Fibroblast of skin of left quadriceps (primary cell): ENCODE measurements at places on chromosomes 3 and 15.
A peak's percentile ranks its signal among the peaks of the same experiment; 100 is the strongest.

DNA sequence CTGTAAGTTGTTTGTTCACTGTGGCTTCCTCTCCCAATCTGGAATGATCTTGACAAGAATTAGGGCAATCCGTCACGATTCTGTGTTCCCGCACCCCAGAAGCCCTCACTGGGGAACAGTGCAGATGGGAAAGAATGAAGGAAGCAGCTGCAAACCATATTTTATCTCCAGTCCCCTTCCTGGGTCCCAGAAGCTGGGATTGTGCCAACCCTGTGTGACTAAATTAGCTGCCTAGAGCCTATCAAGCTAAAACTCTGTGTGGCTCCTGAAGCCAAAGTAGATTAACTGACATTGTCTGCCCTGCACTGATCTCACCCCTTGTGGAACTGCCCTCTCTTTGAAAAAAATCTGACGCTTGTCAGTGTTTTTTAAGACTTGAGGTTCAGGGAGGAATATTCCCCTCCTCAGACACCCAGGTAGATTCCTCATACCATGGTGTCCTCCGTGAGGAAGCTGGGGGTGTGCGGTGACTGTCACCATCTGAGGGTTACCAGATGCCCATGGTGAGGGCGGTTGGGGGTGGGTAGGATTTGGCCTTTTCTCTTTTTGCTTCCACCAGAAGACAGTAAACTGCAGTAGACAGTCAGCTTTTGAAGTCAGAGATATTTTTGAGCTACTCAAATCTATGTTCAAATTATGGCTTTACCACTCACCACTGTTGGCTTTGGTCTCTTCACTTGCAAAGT lies 358.3 kb upstream of the TPM1 start:
- no peak for DNase-seq

- DNase-seq: no peak
Observed at GRCh38 chr3:13123765-13124164, 50.5 kb upstream of the IQSEC1 start.

DNA sequence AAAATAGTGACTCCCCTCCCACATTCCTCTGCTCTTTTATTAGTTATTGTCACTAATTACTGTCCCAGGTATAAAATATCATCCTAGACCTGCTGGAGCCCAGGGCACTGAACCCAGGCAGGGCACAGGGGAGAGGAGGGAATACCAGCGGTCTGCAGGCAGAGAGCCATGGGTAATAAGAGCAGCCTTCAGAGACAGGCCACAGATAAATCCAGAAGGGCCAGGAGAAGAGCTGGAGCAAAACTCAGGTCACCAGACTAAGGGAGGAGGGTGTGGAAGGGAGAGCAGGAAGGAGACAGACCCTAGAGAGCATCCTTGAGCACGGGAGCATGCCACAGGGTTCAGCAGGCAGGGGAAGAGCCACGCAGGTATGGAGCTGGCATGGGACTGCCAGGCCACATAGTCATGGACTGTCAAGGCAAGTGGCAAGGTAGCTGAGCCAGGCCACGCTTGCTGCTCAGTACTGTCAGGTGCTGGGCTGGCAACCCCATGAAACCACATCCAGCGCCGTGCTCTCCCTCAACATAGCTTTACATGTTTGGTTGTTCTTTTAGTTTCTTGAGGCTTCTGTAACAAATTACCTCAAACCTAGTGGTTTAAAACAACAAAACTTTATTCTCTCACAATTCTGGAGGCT lies 15.6 kb upstream of the CAPN3 start:
- no peak for DNase-seq

- no peak for DNase-seq
Observed at GRCh38 chr3:135099734-135100355, 304.8 kb downstream of the EPHB1 start.

GRCh38 chr3:3625544-3626271 lies 173.5 kb upstream of the LRRN1 start:
- no peak for DNase-seq

GRCh38 chr3:30597131-30597768 lies 9.2 kb upstream of the TGFBR2 start:
- DNase-seq: peak; percentile 72

DNA sequence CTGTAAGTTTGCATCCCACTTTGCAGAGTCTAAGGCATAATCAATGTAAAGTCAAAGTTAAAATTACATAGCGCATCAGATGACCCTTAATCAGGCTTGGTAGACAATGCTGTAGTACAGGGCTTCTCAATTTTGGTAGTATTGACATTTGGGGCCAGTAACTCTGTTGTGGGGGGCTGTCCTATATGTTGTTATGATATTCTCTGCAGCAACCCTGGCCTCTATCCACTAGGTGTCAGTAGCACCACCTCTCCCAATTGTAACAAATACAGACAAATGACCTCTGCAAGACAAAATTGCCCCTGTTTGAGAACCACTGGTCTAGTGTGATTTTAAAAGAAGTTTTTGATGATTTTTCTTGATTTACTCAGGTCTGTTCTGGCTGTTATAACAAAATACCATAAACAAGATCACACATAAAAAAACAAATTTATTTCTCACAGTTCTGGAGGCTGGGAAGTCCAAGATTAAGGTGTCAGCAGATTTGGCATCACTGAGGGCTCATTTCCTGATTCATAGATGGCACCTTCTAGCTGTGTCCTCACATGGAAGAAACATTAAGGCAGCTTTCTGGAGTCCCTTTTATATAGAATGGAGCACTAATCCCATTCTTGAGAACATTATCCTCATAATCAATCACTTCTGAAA lies 37.6 kb upstream of the SLC9A9 start:
- no peak for DNase-seq

- no peak for DNase-seq
Observed at GRCh38 chr15:62592920-62593319, 427.8 kb upstream of the C2CD4B start.

DNA sequence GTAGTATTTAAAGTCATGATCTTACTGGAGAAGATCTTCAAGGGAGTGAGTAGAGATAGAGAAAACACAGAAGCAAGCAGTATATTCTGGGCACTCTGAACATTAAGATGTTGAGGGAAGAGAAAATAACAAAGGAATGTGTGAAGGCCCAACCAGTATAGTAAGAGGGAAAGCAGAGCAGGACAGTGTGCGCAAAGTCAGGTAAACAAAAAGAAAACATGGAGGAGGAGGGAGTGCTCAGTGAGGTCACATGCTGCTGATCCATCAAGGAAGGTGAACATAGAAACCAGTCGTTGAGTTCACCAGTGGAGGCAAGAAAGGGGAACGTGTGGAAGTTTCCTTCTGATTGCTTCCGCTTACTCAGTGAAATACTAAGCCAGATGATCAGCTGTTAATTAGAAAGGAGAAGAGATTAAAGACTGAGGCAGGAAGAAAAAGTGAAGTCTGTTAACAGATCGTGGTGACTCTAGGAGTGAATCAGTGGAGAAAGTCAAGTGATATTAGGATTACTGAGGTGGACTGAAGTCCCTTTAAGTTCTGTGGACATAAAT lies 47.2 kb downstream of the OPA1 start:
- no peak for DNase-seq

- no peak for DNase-seq
Observed at GRCh38 chr15:64014995-64015394, 31.3 kb downstream of the DAPK2 start.

- DNase-seq: no peak
Observed at GRCh38 chr15:64232400-64232799, 69.6 kb upstream of the PPIB start.

GRCh38 chr15:68643216-68643830 lies 64.5 kb downstream of the CORO2B start:
- DNase-seq: no peak

GRCh38 chr3:172074032-172074431 lies 34.7 kb downstream of the FNDC3B start:
- no peak for DNase-seq

DNA sequence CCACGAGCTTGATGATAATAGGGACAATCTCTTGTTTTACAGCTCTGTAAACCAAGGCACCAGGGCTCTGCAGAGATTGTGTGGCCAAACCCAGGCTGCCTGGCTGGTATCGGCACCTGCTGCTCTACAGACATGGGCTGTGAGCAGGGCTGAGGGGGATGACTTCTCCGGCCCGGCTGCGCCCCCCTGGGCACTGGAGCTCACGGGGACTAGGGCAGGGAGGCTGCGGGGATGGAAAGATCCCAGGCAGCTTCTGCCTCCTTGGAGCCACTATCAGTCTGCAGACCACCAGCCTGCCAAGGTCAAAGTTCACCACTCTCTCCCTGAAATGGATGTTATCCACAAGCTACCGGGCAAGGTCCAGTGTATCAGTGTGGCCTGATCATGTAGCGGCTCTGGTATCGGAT lies 22.0 kb upstream of the PIGZ start:
- no peak for DNase-seq

DNA sequence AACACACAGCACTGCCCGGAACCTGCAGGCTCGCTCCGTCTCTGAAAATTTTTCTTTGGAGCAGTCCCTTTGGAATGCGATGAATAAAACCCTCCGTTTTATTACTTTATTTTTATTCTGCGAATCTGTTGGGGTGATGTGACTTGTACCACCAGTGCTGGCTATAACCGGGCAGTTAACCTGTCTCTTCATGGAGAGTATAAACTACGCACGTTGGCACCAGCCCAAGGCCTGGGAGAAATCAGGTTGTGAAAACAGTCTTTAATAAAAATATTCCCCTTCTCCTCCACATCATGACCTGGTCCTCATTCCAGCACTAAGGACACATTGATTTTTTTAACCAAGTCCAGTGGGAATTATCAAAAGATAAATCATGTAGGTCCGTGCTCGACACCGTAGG lies 116.8 kb downstream of the WNT5A start:
- no peak for DNase-seq

DNA sequence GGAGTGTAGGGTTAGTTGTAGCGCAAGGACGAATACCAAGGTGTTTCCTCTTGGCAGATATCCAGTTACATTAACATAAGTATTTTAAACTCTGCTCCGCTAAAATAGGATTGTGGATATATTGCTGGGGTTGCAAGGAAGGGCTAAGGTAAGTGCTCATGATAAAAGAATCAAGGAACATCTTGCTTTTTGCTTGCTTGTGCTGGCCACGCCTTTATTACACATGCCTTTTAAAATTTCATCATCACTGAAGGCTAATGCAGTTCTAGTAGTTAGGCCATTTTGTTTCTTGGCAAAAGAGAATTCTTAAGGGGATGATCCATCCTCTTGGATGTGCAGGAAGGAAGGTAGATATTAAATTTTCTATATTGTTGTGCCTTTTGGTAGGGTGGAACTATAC lies 415.6 kb upstream of the TPM1 start:
- no peak for DNase-seq

- no peak for DNase-seq
Observed at GRCh38 chr3:42010530-42010929, 48.6 kb upstream of the ULK4 start.

DNA sequence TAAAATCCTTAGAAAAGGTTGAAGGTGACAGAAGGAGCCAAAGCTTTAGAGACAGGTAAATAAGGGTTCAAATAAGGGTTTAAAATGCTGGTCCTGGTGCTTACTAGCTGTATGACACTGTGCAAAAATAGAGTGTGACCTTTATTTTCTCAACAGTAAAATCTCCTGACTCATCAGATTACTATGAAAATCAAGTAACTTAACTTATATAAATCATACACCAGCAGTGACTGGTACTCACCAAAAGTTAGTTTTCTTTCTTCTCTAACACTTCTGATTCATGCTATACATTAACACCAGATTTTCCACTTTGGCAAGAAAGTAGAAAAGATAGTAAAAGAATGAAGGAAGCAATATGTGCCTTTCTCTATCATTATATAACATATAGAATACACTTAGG lies 205.9 kb upstream of the GBE1 start:
- DNase-seq: peak; percentile 41

DNA sequence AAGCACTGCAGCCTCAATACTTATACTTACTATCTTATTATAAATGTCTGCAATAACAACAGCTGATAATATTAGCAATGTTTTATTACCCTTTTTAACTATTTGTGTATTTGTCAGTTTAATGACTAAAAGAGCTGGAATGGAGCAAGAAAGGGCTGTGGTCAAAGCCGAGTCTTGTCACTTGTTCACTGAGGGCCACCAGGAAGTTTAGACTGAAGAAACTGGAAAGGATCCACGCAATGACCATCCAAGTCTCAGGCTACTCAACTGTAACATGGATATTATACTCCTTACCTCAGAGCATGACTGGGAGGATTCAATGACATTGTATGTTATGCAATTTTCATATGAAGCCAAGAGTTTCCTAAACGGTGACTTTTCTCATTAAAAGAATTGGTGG lies 90.4 kb downstream of the TJP1 start:
- DNase-seq: no peak

- DNase-seq: no peak
Observed at GRCh38 chr3:172820492-172820891, 70.0 kb downstream of the ECT2 start.

- no peak for DNase-seq
Observed at GRCh38 chr15:45251888-45252287, at the start of gene SLC28A2. Gene SLC28A2 (plus strand): TSS chr15:45252234. CDS start chr15:45253216, 982 bp downstream.

DNA sequence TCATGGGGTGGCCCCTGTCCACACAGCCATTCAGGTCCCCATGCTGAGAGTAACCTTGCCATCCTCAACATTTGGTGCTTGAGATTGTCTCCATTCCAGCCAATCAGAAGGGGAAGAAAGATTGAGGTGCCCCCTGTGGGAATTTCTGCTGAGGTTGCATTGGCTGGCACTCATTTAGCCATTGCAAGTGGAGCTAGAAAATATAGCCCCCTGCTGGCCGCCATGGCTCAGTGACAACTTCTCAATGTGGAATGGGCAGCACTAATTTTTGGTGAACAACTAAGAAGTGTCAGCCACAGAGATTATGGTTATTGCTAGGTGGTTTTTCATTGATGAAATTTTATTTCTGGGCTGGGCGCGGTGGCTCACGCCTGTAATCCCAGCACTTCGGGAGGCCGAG lies 22.0 kb downstream of the COL6A6 start:
- DNase-seq: peak; percentile 12

DNA sequence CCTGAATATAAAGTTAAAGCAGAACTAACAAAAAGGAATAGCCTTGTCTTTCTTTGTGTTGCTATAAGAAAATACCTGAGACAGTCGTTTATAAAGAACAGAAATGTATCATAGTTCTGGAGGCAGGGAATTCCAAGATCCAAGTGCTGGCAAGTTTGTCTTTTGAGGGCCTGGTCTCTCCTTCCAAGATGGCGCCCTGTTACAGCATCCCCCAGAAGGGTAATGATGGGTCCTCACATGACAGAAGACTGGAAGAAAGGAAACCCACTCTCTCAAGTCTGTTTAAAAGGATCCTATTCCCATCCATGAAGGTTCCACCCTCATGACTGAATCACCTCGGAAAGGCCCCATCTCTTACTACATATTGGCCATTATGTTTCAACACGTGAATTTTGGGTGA lies 435.1 kb downstream of the MAGI1 start:
- DNase-seq: no peak

GRCh38 chr15:42619656-42620371 lies 44.4 kb downstream of the STARD9 start:
- no peak for DNase-seq

DNA sequence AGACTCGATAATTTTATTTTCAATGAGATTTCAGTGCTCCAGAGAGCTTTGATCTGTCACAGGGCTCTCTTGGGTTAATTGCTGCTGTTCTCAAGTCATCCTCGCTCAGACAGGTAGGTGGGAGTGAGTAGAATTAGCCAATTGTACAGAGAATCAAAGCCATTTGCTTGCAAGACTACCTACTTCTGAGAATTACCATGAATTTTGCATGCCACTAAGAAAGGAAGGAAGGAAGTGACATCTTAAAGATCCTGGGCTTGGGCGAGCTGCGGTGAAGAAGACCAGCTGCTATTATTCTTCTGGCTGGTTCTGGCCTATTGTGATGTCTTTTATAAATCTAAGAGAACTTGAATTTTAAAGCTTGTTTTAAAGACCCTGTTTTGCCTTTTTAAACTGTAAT lies 154.1 kb upstream of the LPP start:
- DNase-seq: no peak

GRCh38 chr3:180913581-180914404 lies 1.3 kb downstream of the FXR1 start:
- DNase-seq: no peak

GRCh38 chr15:67185621-67186225 lies 68.7 kb downstream of the AAGAB start:
- no peak for DNase-seq
